ENCODE measurements at places on chromosomes 6 and 20.

GRCh38 chr6:109759098-109759955 lies 68.2 kb downstream of the FIG4 start:
- DNase-seq: no peak

- DNase-seq: no peak
Observed at GRCh38 chr20:45949542-45950329, 15.3 kb downstream of the PCIF1 start.

DNA sequence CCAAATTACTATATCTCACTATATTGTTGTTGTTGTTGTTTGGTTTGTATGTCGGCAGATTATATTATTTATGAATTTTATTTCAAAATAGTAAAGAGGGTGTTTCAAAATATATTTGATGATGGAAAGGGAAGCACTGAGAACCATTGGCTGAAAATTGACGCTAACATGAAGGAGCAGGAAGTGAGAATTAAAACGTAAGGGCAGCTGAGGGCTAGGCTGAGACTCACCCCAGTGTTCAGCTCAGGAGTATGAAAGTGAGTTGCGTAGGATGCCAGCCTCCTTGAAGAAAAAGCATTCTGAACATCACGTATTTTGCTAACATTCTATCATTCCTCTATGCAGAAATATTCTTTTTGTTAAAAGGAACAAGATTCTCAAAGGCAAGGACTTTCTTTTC lies 10.7 kb upstream of the IPCEF1 start:
- DNase-seq: no peak

- DNase-seq: no peak
Observed at GRCh38 chr20:46341074-46342009, 33.0 kb upstream of the CDH22 start.

- no peak for DNase-seq
Observed at GRCh38 chr6:27133281-27134227, 113.9 kb upstream of the PRSS16 start.

GRCh38 chr6:86456821-86457220 lies 480.5 kb upstream of the HTR1E start:
- no peak for DNase-seq

GRCh38 chr6:147453361-147453760 lies 55.1 kb upstream of the SAMD5 start:
- DNase-seq: no peak

DNA sequence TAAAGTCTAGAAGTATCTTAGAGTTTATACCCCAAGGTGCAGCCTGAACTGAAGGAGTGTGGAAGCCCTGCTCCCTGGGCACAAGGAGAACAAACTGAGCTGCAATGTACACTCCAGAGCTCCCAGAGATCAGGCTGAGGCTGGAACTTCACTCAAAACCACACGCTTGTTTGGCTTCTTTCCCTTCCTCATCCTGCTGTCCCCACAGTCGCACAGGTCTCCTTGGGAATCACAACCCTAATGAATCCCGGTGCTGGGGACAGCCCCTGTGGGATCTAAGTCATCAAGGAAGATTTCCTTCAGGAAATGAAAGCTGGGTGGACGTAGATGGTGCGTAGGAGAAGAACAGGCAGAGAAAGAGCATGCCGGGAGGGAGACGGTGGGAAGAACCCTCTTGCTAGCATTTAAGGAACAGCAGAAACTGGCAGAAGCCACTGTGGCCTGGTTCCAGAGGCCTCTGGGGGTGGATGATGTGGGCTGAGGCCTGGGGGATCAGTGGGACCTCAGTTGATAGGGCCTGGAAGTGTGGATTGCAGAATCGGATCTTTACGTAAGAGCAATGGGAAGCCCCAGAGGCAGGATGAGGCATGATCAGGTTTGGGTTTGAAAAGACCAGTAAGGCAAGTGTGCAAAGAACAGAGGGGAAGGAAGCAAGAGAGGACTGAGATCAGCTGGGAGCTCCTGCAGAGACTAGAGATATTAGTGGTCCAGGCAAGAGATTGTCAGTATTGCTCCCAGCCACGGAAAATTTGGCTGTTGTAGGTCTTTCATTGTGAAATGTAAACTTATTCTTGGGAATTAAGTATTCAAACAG lies 21.4 kb downstream of the CYP24A1 start:
- DNase-seq: no peak

DNA sequence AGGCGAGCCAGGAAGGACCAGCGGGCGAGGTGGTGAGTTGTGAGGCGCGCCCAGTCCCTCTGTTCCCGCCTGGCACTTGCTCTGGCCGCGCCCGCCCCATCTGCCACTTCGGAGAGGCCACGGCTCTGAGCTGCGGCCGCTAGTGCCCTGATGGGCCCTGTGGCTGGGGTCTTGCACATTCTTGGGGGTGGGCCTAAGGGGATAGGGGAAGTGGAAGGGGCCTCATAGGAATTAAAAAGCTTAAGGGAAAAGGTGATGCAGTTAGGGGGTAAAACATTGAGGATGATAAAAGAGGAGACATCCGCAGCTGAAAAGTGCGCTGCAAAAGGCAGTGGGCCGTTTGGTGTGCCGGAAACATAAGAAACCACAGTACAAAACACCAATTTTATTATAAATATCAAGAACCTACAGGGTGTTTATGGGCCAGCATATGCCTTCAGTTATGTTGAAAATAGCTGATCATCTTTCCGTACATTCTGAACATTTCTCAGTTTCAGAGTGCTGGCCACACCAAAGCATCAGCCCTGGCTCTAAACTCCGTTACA lies 1.1 kb upstream of the PSMB8 start:
- no peak for DNase-seq

DNA sequence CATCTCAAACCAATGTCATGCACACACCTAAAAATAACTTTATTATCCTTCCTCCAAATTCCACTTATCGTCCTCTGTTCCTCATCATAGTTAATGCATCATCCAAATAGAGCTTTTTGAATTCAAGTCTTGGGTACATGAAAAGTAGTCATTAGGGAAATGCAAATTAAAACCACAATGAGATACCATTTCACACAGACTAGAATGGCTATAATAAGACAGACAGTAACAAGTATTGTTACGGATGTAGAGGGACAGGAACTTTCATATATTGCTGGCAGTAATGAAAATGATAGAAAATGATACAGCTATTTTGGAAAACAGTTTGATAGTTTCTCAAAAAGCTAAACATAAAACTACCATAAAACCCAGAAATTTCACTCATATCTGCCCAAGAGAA lies 59.1 kb downstream of the FHL5 start:
- DNase-seq: no peak

- no peak for DNase-seq
Observed at GRCh38 chr6:33745548-33745947, 1.2 kb downstream of the IP6K3 start.

DNA sequence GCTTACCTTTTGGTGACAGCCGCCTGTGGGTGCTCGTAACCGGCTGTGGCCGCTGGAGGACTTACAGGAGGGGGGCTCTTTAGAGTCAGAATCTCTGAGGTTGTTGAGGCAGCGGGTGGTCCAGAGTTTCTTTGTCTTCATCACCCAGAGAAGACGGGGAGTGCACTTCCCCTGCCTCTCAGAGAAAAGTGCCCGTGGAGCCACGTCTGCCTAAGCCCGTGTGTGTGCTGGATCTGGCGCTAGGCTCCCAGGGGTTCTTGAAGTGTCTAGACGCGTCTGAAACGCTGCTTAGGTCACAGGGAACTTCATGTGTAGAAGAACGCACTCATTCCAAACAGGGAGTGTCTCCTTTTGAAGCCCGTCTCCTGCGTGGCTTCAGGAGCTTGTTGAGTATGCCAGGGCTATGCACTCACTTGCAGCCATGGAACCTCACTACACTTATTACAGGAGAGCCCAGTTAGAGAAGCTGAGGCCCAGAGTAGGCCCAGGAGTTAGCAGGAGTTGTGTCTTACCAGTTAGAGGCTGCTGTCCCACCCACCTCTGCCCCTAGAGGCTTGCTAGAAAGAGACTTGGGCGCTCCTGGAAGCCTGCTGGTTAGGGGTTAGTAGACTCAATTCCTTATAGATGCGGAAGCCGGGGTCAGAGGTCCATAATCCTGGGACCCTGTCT lies 1.3 kb downstream of the LSM14B start:
- no peak for DNase-seq

DNA sequence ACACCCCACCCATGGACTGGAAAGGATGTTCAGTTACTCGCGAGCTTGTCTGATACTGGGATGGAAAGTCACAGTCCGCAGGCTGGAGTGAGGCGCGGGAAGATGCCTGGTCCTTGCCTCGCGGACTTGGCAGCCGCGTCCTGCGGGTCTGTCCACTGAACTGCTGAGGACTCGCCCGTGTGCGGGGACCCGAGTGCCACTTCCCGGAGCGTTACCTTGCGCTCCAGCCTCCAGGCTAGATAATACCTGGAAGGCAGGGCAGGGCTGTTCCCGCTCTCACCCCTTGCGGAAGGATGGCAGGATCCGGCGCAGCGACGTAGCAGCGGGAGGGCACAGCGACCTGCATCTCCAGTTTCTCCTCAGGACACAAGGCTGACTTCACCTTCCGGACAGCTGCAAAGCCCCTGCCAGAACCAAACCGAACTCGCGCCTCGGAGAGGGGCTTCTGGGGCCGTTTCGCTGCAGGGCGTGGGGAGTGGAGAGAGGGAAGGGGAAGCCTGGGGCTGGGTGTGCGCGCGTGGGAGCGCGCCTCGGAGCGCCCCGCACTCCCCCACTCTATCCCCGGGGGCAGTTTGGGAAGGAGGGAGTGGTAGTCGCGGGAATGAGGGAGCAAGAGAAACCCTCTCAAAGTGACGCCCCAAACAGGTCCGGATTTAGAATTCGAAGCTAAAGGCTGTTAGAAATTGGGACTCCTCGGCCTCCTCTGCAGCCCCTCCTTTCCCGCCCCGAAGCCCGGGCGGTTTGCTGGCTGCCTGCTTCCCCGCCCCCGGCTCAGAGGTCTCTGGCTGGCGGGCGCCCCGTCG lies at the start of gene KCNQ5:
TSS of gene KCNQ5 (plus strand) at position 774 of the 803 bp plus-strand sequence.
- no peak for DNase-seq

DNA sequence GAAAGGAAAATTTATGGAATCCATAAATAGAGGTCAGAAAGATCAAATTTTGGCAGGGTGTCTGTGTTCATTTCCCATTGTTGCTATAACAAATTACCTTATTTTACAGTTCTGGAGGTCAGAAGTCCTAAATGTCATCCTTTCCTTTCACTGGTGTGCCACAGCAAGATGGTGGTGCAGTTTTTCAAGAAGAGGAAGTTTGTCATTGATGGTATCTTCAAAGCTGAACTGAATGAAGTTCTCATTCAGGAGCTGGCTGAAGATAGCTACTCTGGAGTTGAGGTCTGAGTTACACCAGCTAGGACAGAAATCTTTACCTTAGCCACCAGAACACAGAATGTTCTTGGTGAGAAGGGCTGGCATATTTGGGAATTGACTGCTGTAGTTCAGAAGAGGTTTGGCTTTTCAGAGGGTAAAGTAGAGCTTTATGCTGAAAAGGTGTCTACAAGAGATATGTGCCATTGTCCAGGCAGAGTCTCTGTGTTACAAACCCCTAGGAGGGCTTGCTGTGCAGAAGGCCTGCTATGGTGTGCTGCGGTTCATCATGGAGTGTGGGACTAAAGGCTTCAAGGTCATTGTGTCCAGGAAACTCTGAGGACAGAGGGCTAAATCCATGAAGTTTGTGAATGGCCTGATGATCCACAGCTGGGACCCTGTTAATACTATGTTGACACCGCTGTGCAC lies 7.2 kb upstream of the CCNC start:
- no peak for DNase-seq

DNA sequence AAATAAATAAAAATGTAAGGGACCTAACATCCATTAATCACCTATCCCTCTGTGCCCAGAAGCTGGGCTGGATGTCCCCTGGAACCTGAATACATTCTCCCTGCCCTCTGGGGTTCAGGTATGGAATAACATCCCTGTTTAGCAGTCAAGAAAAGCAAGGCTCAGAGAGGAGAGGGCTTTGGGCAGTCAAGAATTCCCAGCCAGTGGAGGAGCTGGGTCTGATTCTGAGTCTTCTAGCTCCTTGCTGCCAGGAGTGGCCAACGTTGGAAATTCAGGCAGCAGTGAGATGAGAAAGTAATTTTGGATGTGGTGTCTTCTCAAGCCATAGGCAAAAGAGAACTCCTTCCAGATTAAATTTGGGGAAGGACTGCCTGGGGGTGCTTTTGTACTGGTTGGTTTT lies 42.6 kb upstream of the ZNFX1 start:
- no peak for DNase-seq

DNA sequence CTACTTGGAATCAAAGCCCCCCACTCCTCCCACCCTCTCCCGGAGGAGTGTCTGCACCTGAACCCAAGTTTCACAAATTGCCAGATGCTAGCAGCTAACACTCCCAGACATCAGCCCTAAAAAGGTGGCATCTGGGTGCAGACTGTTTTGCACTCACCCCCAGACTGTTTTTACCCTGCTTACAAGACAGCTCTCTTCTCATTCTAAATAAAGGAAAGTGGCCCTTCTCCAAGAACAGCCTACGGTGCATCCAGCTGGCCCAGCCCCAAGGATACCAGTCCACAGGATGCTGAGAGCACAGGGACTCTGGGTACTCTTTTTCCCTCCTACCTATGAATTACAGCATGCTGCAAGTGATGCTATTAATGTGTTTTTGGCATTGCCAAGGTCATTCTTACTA lies 842.0 kb upstream of the FLRT3 start:
- DNase-seq: no peak

GRCh38 chr6:151620179-151620578 lies 126.4 kb downstream of the CCDC170 start:
- no peak for DNase-seq

DNA sequence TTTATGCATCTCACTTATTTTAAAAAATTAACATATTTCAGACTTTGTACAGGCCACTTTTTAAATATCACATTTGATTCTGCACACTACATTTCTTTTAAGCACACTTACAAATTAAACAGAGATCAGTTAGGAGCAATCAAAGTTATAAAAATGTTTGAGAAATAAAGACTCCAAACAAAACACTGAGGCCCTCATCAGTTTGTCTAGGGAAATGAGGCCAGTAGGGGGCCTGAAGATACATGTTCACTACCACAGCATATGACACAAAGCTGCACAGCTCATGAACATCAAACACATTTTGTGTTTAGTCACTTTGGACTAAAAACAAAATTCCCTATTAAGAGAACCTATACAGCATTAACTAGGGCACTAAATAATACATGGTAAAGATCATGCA lies 180.5 kb downstream of the PDE7B start:
- no peak for DNase-seq

DNA sequence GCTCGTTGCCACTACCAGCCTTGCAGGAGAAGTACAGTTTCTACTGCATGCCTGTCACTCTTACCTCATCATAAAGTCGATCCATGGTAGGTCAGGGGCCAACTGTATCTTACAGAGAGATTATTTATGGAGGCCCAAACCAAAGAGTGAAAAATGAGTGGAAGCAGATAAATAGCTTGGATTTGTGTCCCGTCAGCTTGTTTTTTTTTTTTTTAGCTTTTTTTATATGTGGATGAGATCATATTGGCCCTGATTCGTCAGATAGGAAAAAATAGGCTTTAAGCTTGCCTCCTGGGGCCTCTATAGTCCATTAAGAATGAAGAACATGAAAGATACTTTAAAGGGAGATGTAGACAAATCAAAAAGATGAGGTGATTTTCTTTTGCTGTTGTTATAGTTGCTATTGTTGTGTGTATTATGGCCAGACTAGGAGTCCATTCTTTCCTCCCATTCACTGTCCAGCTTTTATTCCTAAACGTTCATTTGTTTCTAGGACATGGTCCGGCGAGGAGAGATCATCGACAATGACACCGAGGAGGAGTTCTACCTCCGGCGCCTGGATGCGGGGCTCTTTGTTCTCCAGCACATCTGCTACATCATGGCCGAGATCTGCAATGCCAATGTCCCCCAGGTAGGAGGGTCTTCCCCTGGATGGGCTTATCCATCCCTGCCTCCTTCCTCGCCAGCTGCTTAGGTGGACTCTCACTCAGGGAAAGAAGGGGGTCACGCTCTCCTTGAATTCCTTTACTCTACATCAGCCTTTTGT lies 43.3 kb upstream of the VSTM2L start:
- DNase-seq: no peak
